ENCODE measurements at places on chromosomes 3 and 15. TPM values are rescaled to one million over a fixed set of nuclear protein-coding genes. Genes with fewer than 3 reads are reported as not detected.

The ABI3BP gene
- polyA plus RNA-seq, result 344 TPM

The GASK1A gene
- 6.1 TPM for polyA plus RNA-seq

DNA sequence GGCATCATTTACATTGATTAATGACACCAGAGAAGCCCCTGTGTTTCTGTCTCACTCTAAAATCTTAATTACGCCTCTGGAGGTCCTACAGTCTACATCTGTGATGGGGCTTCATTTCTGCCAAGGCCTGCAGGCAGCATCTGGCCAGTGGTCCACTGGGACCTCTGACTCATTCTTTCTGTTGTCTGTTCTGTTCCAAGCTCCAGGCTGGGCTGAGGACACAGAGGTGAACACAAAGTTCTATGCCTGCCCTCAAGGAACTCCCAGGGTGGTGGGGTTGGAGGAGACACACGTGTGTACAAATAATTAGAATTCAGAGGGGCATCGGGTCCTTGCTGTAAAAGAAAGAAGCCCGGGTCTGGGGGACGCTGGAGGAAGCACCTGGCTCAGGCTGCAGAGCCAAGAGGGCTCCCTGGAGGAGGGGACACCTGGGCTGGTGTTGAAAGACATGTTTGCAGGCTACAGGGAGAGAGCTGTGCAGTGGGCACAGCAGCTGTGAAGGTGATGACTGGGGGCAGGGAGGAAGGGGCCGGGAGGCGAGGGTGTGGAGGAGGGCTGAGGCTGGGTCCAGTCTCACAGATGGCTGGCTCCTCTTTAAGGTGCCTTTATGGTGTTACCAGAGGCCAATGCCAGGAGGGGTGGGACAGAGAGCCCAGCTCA is 103.3 kb upstream of the PRR23E start:
- peak; percentile 89 for DNase-seq

- no peak for DNase-seq
Observed at GRCh38 chr3:120025520-120025919, 68.7 kb downstream of the GSK3B start.

GRCh38 chr15:50144341-50145120 is 25.5 kb upstream of the ATP8B4 start:
- DNase-seq, result no peak
